Activated CD8-positive, alpha-beta T cell treated with anti-CD3 and anti-CD28 coated beads for 36 hours (primary cell): ENCODE measurements at places on chromosomes 2 and 18. TPM values are rescaled to one million over a fixed set of nuclear protein-coding genes. Genes with fewer than 3 reads are reported as not detected.

- H3K4me1 ChIP-seq: no peaks in the 10 kb centered on the region
- no peaks in the 10 kb centered on the region for H3K36me3 ChIP-seq
- H3K27me3 ChIP-seq: peaks cover 6% of the 10 kb centered on the region
Measured at GRCh38 chr18:45111502-45111848, 430.8 kb downstream of the SETBP1 start.

DNA sequence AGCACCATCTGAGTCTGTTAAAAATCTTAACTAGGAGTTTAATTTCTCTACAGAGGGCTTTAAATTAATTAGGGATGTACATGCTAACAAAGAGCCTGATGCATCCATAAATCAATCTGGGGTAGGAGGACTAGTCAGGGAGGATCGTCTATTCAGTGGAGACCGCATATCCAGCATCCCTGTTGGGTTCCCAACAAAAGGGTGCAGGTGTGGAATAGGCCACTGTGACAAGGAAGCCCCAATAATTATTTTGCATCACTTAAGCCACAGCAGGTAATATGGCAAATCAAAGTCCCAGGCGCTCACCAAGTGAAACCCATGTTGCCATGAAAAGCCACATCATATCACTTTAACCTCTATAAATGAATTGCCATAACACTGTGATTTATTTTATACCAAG, 392.3 kb downstream of the NCKAP5 start:
- H3K4me1 ChIP-seq: no peaks in the 10 kb centered on the region
- H3K27ac ChIP-seq: no peak overlapping the region
- no peak for DNase-seq
- no peaks in the 10 kb centered on the region for H3K36me3 ChIP-seq

- H3K36me3 ChIP-seq: no peaks in the 10 kb centered on the region
- no peak overlapping the region for H3K27ac ChIP-seq
- no peaks in the 10 kb centered on the region for H3K27me3 ChIP-seq
- H3K4me1 ChIP-seq: no peaks in the 10 kb centered on the region
Measured at GRCh38 chr18:52670896-52671295, 330.9 kb downstream of the DCC start.

- no peaks in the 10 kb centered on the region for H3K27me3 ChIP-seq
- H3K27ac ChIP-seq: no peak overlapping the region
Measured at GRCh38 chr18:74530584-74530862, 3.8 kb upstream of the CNDP1 start.

Gene NYAP2
- total RNA-seq: not detected
